Breast epithelium (tissue), 4 donors: ENCODE measurements at places on chromosomes 2 and 18. TPM values are rescaled to one million over a fixed set of nuclear protein-coding genes. Genes with fewer than 3 reads are reported as not detected.
A peak's percentile ranks its signal among the peaks of the same experiment; 100 is the strongest.

- DNase-seq = no peak
Measured at GRCh38 chr2:32962690-32963089, 15.9 kb downstream of the LTBP1 start.

The MC2R gene
- not detected for total RNA-seq

DNA sequence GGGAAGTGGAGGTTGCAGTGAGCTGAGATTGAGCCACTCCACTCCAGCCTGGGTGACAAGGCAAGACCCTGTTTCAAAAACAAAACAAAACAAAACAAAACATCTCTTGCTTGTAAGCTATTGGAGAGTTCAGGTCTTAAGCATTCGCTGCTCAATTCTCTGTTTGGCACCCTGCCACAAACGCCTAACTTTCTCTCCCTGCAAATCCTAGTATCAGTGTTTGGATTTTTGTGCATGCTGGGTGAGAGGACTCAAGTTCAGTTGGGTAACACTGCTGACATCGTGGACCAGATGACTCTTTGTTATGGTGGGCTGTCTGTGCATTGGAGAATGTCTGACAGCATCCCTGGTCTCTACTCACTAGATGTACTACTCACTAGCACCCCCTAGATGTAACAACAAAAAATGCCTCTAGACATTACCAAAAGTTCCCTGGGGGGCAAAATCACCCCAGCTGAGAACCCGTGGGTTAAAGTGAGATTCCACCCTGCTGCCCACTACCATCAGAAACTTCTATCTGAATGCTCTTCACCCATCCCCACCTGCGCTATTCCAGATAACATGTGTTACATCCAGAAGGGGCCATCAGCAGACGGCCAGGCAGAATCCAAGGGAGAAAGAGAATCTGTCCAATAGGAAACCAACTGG lies 50.9 kb downstream of the CACNB4 start:
- no peak for DNase-seq

GRCh38 chr18:58529714-58530354 lies 99.1 kb downstream of the ALPK2 start:
- DNase-seq = peak; percentile 42

The SERPINB12 gene
- not detected for total RNA-seq

The NT5C1B gene
- not detected for total RNA-seq

DNA sequence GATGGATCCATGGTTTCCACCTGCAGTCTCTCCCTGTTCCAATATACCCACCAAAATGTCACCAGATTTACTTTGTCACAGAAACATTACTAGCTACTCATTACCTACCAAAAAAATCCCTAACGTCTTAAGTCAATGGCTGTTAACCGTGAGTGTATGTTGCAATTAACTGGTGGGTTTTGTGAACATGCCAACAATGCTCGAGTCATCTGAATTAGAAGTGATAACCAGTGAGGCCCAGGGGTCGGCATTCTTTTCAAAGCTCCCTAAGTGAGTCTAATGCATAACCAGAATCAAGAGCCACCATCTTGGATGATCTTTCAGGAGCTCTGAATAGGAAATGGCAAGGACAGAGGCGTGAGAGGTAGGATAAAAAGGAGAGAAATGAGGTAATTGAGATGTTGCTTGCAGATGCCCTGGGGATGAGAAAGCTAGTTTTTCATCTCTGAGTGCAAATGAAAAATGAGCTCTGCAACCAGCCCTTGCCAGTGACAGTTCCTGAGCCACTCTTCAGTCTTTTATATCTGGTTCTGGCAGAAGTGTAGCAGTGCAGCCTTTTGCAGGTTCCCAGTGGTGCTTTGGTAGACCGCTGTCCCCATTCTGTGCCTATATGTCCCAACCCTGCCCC lies 130.0 kb upstream of the RND3 start:
- DNase-seq = no peak

The FN1 gene
- 102 TPM for total RNA-seq

DNA sequence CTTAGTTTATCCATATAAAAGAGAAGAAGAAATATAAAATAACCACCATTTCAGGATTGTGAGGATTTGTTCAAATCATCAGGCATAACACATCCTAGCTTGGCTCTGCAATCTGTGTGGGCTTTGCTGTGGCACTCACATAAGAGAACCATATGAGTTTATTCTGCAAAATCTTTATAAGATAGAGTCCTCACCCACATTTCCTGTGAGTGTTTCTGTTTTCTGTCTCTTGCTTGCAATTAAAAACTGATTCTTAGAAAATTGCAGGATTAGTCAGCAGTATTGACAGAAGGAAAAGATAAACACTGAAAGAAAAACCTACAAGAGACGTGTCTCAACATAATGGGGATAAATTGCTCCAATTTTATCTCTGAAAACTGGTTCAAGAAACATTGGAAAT lies 258.5 kb downstream of the RND3 start:
- DNase-seq = no peak

The LOXHD1 gene
- 0.80 TPM for total RNA-seq

The SDC1 gene
- 38.7 TPM for total RNA-seq

The C2orf78 gene
- total RNA-seq = not detected

- no peak for DNase-seq
Measured at GRCh38 chr18:63216516-63217311, 102.9 kb downstream of the BCL2 start.

- no peak for DNase-seq
Measured at GRCh38 chr2:101114268-101114783, 36.9 kb downstream of the TBC1D8 start.

GRCh38 chr2:239781454-239781853 lies 243.7 kb downstream of the NDUFA10 start:
- DNase-seq = no peak

DNA sequence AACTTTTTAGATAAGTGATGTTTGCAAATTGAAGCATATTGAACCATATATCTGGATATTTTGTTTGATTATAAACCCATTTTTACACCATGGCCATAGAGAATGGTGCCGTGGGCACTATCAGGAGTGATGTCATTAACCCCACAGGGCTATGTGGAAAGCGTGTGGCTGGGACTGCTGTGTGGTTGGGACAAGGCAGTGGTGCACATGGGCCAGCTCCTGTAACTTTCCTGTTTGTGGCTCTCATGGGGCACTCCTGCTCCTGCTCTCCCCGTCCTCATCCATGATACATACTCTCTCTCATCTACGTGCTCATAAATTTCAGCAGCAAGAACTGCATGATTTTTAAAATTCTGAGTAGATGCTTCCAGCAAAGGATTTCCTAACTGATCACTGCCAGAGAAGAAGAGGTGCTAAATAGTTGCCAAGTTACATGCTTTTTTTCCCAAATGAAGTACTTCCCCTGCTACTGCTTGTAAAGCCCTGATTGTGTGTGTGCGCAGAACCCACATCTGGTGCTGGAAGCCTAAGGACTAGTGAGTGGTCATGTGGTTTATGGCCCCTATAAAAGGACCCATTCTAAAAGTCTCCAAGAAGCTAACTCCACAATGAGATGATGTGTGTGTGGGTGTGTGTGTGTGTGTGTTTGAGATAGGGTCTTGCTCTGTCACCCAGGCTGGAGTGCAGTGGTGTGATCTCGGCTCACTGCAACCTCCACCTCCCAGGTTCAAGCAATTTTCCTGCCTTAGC lies 240.8 kb downstream of the NEDD4L start:
- DNase-seq = no peak

DNA sequence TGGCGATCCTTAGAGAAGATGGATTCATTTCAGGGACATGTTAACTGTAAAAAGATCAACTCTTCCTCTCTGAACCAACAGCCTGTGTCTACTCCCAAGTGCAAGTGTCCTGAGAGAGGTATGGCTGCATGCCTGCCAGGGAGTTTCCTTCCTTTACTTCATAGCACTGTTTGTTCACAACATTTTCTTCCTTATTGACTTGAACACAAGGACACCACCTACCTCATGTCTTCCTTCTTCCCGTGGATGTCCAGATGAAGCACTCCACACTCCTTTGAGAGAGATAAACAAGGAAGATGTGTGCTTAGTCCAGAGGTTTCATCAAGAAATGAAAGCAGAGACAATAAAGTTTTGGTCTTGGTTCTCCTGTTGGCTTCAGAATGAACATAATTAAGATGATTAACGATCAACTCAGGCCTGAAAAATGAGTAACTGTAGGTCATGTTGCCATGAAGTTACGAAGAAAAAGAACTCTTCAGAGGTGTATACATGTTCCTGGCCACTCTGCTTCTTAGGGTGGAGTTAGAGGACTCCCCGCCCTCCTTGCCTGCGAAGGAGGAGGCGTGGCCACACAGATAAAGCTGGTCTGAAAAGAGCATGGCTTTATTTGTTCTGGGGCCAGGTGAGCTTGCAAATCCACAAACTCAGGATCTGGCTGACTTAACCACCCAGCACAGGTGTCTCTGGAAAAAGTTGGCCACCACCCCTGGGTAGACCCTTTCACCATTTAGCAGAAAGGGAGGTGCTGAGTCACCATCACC lies 155.0 kb upstream of the KCTD1 start:
- DNase-seq = no peak

DNA sequence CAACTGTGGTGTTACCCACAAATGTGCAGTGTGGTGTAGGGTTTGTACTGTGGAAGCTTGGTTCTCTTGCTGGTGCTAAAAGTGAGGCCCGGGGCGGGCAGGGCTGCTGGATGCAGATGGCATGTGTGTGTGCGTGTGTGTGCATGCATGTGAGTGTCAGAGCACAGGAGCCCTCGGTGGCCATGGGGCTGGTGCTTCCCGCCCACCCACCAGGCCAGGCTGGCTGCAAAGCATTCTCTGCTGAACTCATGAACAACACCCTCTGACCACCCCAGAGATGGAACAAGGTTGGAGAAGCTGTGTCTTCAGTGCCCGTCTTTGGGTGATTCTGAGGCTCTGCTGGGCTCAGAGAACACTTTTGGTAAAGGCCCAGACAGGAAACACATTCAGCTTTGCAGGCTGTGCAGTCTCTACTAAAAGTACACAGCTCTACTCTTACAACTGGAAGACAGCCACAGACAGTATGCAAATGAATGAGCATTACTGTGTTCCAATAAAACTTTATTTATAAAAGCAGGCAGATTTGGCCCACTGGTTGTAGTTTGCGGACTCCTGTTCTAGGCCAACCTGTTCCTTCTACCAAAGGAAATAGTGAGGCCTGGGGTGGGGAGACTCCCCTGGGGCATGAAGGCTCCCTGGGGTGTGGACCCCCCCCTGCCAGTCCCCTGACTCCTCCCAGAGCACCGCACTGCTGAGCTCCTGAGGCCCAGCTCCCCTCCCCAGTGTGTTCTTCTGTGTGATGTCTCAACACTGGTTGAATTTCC lies 225.3 kb upstream of the HDAC4 start:
- DNase-seq = no peak

The IL1RN gene
- total RNA-seq = 1.6 TPM

GRCh38 chr2:105794926-105795574 lies 50.3 kb downstream of the NCK2 start:
- no peak for DNase-seq

DNA sequence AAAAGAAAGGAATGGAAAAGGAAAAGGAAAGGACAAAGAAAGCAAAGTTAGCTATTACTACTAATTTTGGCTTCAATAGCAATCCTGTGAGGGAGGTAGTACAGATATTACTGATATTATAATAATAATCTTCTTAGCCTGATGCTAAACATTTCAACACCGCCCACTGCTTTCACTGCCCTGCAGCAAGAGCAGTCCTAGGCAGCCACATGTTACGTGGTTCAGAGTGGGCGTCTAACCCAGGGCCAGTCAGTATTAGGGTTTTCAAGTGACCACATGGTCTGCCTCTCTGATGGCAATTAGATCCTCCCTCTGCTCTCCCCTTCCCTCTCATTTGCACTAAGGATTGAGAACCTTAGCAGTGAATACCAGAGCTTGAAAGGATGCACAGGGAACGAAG lies 83.7 kb upstream of the ZNF397 start:
- no peak for DNase-seq

- peak; percentile 5 for DNase-seq
Measured at GRCh38 chr2:71788601-71789240, 335.4 kb downstream of the DYSF start.

DNA sequence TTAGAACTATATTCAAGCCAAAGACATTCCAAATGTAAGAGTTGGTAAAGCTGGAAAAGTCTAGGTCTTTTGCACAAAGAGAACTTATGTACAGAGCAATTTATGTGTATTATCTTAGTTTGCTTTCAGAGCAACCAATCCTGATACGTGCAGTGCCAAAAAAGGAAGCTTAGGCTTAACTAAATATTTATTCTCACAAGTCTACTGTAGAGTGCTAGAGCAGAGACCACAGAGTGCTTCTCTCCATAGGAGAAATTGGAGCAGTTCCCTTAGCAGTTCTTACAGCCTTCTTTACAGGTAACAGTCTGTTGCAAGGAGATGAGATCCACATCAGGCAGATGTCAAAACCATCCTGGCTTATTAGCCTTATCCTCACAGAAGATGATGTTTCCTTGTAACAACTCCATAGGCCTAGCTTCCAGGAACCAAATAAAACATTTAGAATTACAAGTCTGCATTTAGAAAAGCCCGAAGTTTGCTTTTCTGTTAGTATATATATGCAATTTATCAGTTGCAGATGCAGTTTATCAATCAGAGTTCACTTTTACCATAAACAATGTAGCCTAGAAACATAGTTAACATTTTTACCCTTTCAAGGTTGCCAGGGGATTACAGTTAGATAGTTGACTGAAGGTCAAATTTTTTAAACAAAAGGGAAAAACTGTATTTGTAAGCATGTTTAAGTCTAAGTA lies 250.6 kb upstream of the KCNJ3 start:
- DNase-seq = no peak

GRCh38 chr2:95115418-95115817 lies 6.2 kb downstream of the MRPS5 start:
- DNase-seq = peak; percentile 58

DNA sequence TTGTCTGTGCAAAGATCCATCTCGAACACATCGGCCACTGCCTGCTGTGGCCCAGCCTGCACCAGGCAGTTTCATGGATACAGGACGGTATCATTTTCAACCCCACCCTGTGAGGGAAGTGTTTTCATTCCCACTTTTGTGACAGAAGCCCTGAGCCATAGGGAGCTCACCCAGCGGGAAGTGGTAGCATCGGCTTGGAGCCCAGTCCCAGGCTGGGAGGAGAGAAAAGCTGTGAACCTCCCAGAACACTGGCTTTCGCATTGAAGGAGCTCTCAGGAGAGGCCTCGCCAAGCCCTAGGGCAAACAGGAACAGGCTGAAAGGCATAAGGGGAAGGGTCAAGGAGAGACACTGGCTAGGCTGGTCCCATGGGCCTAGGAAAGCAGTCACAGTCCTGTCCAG lies 166.1 kb downstream of the TFCP2L1 start:
- no peak for DNase-seq

The C1QL2 gene
- total RNA-seq = 0.15 TPM

The SERPINB11 gene
- total RNA-seq = not detected

The MC5R gene
- not detected for total RNA-seq

DNA sequence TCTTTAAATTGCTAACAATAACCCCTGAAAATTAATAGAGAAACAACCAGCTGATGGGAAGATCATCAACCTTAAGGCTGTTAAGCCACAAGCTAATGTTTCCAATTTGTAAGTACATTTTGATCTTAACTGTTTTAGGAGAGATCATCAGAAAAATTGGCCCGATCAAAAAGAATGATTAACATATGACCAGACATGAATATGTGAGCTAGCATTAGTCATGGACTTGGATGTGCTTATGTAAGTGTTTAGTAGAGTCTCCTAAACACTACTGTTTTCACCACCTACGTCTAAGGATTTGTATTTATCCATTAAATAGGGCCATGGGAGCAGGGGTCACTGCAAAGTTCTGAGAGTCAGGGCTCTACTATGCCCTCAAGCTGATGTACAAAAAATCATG lies 4.3 kb downstream of the LMAN1 start:
- DNase-seq = no peak
